ENCODE measurements at places on chromosomes 3 and 15.

DNA sequence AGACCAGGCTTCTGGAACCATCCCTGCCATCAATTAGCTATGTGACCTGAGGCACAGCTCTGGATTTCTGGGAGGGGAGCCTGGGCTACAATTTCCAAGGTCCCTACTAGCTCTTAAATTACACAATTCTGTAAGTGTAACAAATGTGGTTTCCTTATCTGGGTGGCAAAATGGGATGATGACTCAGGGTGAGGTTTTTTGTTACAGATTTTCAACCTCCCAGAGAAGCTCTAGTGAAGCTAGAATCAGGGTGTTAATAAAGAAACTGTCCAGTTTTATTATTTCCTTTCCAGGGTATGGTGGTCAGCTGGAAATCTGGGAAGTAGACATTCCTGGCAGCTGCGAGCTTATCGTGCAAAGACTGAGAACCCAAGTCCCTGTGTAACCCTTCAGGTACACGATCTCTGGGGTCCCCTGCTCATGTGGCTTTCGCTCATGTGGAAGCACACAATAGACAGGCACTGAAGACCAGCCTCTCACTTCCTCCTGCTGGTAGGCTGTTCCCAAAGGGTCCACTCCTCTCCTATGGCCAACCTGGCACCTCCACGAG is 7.3 kb downstream of the RAB27A start:
- peak; percentile 89 for DNase-seq

- DNase-seq: no peak
These were observed 289 bp downstream of the PCSK6 start for GRCh38 chr15:101489237-101489598.

DNA sequence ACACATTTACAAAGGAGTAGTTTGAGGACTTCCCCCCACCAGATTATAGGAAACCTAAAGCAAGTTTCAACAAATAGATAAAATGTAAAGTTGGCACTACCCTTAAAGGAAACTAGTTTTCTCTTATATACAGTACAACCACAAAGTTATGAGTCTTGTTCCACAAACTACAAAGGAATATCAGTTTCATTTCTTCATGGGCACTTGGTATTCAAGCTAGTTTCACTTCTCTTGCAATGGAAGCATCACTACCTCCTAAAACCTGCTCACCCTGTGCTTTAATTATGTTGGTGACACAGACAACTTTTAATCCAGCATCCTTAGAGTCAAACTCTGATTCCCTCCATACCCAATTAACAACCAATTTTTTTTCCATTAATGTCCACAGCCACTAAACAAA is 707.0 kb downstream of the ROBO2 start:
- peak; percentile 91 for DNase-seq

- no peak for DNase-seq
These were observed 125.6 kb downstream of the PLOD2 start for GRCh38 chr3:146035366-146035765.

DNA sequence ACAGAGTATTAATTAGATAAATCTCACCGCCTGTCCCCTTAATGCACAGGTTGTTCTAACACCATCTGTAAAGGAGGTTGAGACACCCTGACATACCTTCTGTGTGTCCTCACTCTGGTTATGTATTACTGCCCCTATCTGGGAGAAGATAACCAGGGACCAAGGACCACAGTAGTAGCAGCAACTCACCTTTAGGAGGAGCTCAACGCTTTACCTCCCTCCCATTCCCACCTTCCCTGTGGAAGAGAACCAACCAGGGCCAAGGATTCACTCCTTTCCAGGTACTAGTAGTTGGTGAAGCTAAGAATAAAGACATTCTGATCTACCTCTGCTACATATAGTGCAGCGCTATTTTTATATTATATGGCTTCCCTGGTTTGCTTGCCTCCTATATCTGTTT is 232.6 kb downstream of the MEX3B start:
- no peak for DNase-seq

GRCh38 chr3:196971094-196971698 is 2.6 kb upstream of the PIGZ start:
- no peak for DNase-seq

- DNase-seq: no peak
These were observed 52.3 kb downstream of the FAM174B start for GRCh38 chr15:92603278-92603677.

- no peak for DNase-seq
These were observed 20.6 kb upstream of the EPHB3 start for GRCh38 chr3:184540777-184541681.

DNA sequence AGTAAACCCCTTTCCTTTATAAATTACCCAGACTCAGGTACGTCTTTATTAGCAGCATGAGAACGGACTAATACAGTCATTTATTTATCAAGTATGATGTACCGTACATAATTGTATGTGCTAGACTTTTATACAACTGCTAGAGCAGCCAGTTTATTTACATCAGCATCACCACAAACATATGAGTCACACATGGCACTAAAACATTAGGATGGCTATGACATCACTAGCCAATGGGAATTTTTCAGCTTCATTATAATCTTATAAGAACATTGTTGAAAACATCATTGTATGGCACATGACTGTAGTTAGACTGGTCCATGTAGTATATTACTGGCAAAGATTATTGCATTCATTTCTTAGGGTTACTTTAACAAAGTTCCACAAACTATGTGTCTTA is 121.7 kb downstream of the ZMAT3 start:
- DNase-seq: no peak

GRCh38 chr15:52523647-52524046 is 5.0 kb downstream of the MYO5A start:
- peak; percentile 26 for DNase-seq

GRCh38 chr3:182149594-182149993 is 437.9 kb downstream of the SOX2 start:
- DNase-seq: no peak

DNA sequence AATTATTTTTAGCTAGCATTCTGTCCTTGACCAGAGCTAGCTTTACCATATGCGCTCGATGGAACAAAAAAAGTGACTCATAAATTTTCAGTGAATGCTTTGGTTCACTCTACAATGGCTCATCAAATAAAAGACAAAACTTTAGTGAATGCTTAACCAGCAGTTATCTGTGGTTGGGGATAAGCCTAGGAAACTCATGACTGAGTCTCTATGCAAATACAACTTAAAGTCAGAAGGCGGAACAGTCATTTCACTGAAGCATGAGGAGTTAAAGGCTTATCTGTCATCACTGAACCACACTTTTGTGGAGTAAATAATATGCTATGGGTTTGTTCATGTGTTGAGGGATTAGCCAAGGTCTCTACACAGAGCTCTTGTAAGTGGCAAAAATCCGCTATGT is 308.4 kb downstream of the SQOR start:
- peak; percentile 35 for DNase-seq

- no peak for DNase-seq
These were observed 383.6 kb upstream of the NR2F2 start for GRCh38 chr15:95946926-95947325.

DNA sequence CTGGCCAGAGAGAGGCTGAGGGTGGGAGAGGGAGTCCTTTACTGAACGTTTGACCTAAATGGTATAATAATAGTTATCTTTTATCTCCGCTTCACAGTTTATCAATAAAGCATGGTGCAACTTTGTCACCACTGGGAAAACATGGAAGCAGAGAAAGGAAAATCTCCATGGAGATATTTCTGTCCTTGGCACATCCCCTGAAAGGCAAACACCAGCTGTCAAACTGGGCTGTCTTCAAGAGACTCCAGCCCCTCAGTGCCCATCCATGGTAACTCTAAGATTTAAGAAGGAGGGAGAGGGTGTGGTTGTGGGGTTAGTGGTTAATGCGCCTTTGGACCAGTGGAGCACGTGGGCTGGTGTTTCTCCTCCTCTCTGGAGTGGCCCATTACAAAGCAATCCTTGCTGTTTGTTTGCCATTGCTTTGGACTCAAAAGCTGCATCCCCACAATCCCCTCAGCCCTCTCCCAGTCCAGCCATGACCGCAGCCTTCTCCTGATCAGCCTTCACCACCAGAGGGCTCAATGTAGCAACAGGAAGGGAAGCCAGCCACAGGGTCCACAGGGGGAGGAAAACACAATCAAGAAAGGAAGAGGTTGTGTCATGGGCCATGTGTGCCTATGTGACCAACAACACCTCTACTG is 38.2 kb upstream of the FAM174B start:
- DNase-seq: peak; percentile 22

GRCh38 chr3:23312866-23313265 is 109.7 kb downstream of the UBE2E2 start:
- DNase-seq: no peak

DNA sequence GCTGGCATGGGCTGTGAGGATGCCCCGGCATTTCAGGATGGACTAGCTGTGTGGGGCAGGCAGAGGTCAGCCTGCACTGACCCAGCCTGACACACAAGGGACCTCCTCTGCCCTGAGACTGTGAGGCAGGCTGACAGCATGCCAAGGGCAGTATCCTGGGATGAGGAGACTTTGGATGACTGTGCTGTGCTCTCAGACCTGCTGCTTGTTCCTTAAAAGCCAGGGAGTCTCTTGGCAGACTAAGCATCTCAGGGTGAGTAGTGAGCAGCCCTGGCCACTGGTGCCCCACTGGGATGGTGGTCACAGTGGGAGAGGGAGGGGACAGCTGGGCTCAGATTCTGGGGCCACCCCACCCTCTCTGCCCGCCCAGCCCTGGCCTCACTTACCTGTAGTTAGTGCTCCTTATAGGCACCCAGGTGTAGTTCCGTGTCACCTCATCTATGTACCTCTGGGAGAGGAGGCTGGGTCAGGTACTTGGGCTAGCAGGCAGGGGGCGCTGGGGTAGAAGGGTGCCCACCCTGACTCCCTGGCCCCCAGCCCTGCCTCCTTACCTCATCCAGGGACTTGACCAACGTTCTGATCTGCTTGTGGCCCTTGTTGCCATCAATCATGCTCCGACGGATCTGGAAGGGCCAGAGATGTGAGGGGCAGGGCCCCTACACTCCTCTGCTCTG is 16.1 kb upstream of the TMEM115 start:
- no peak for DNase-seq

DNA sequence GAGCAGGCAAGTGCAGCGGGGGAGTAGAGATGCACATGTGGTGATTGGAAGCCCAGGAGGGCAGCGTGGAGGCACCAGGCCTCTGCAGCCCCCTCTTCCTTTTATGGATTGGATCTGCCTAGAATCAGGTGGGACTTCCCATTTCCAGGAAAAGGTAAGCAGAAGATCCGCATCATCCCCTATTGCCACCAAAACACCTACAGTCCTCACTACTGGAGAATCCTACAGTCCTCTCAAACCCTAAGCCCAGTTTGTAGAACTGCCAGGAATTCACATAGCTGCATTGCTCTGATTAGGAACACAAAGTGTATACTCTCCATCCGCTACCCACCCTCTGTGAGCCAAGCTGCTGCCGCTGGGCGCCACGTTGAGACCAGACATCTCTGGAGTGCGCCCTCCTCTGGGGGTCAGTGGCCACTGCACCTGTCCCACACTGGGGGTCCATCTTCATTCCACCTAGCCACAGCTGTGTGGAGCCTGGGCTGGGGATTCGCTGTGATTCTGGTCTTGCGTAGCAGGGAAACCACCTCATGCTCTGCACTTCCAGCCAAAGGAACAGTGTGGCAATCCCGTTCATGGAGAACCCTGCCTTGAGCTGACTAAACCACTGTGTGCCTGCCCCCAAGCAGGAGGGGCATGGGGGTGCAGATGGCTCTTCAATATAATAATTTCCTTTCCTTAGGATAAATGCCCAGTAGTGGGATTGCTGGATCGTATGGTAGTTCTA is 88.9 kb upstream of the PTX3 start:
- DNase-seq: no peak

DNA sequence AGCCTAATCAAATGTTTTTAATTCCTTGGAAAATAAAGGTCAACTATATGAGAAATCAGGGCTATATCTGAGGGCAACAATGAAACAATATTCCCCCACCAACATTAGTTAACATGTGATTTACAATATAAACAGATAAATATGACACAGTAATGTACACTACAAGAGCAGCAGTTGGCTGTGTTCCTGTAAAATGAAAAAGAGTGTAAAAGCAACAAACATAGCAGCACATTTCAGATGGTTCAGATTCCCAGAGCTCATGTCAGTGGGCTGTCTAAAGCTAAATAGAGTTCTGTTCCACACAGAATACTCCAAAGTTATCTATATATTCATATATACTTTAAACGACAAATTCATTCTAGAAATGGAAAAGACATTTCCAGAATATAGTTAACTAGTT is 42.6 kb downstream of the ANKRD28 start:
- no peak for DNase-seq

GRCh38 chr3:28334552-28334951 is 14.0 kb upstream of the ZCWPW2 start:
- no peak for DNase-seq

DNA sequence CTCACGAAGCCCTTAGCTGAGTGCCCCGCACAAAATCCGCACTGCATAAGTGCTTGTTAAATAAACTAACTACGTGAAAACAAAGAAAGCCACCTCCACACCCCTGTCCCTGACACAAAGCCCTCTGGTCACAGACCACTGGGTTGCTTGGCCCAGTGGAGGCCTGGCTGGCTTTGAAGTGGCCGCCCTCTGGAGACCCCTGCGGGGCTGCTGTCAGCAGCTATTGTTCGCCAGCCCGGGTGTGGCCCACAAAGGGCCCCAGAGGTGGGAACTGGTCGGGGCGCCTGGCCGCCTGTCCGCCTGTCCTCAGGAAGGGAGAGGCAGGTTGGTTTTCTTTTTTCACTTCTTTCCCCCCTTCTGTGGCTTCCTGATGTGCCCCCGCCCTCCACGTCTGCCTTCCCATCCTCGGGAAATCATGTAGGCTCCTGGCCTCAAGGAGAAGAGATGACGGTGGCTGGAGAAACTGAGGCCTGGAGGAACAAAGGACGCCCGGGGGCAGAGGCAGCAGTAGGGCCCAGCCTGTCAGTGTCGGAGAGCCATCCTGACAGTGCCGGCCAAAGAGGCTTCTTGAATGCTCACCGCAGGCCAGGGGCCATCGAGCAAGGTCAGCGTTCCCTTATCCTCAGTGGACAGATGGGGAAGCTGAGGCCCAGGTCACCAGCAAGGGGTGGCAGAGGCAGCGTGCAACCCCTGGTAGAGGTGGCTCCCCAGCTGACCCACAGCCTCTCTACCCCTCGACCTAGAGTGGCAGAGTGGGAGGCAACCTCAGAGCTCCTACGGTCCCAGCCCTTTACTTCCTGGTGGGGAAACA is 61.1 kb downstream of the SLC6A6 start:
- DNase-seq: no peak

DNA sequence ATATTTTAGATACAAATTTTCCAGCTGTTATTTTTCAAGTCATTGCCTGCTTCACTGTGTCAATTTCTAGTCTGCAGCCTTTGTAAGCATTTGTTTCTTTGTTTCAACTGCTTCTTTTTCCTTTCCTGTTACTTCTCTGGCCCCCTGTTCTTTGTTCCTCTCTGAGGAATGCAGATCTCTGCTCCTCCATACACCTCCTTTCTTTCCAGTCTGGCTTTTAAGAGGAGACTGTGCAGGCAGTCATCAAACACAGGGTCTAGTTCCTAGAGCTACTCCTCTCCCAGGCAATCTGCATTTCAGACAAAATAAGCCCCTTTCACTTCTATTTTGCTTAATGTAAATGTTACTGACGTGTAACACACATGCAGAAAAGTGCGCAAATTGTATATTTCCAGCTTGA is 502.9 kb downstream of the PDCD6IP start:
- no peak for DNase-seq

GRCh38 chr15:38050529-38051448 is 116.3 kb downstream of the TMCO5A start:
- peak; percentile 13 for DNase-seq

Measured in MV-4-11 (cell line).